ENCODE measurements at places on chromosomes 2 and 18. TPM values are rescaled to one million over a fixed set of nuclear protein-coding genes. Genes with fewer than 3 reads are reported as not detected.

Gene SERPINB3
- total RNA-seq, result 24.8 TPM

Gene FAM110C
- 14.0 TPM for total RNA-seq

Gene C2orf80
- not detected for total RNA-seq

Gene L3MBTL4
- total RNA-seq, result 15.8 TPM

Gene ICA1L
- total RNA-seq, result 1.4 TPM

Gene LMAN1
- total RNA-seq, result 47.5 TPM

Gene INSIG2
- total RNA-seq, result 7.5 TPM
